ENCODE measurements at places on chromosomes 5 and 9. TPM values are rescaled to one million over a fixed set of nuclear protein-coding genes. Genes with fewer than 3 reads are reported as not detected.

GRCh38 chr5:39943811-39944210 lies 519.0 kb upstream of the DAB2 start:
- no peaks in the 10 kb centered on the region for H3K27me3 ChIP-seq
- no peaks in the 10 kb centered on the region for H3K36me3 ChIP-seq
- no peaks in the 10 kb centered on the region for H3K4me1 ChIP-seq
- H3K27ac ChIP-seq = no peak overlapping the region

- peaks cover 51% of the 10 kb centered on the region for H3K4me1 ChIP-seq
- H3K4me3 ChIP-seq = no peak overlapping the region
- no peak overlapping the region for H3K27ac ChIP-seq
- H3K36me3 ChIP-seq = peaks cover 35% of the 10 kb centered on the region
- H3K27me3 ChIP-seq = no peaks in the 10 kb centered on the region
These were observed 25.4 kb downstream of the SERINC5 start for GRCh38 chr5:80230269-80230992.

GRCh38 chr5:133664422-133664821 lies 52.1 kb upstream of the FSTL4 start:
- peaks cover 13% of the 10 kb centered on the region for H3K27me3 ChIP-seq
- H3K27ac ChIP-seq = no peak overlapping the region

DNA sequence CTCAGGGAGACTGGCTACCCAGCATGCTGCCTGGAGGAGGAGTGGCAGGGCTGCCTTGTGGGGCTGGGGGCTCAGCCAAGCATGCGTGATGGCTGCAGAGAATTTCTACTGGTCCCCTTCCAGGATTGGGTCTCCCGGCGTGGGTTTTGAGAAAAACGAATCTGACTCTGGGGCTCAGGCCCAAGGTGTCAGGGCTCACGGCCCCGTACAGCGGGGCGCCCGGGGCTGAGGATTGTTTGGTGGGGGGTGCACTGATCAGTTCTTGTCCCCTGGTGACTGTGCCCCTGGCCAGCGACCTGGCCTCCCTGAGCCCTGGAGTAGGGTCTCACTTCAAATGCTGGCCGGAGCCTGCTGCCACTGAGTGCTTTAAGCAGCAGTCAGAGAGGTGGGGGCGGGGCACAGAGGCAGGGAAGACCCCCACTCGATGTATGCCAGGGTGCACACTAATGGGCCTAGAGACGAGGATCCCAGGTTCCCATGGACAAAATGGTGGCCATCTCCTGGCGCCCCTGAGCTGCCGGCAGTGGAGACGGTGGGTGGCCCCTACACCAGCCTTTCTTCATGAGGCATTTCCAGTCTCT lies 45.5 kb upstream of the RNU6ATAC start:
- DNase-seq = no peak
- no peaks in the 10 kb centered on the region for H3K4me1 ChIP-seq
- no peak overlapping the region for H3K27ac ChIP-seq
- no peaks in the 10 kb centered on the region for H3K36me3 ChIP-seq
- no peaks in the 10 kb centered on the region for H3K27me3 ChIP-seq
- H3K4me3 ChIP-seq = no peak overlapping the region

GRCh38 chr9:81685763-81686613 lies 3.4 kb downstream of the TLE1 start:
- H3K4me1 ChIP-seq = peaks cover 9% of the 10 kb centered on the region
- peaks cover 8% of the 10 kb centered on the region for H3K36me3 ChIP-seq
- DNase-seq = no peak

DNA sequence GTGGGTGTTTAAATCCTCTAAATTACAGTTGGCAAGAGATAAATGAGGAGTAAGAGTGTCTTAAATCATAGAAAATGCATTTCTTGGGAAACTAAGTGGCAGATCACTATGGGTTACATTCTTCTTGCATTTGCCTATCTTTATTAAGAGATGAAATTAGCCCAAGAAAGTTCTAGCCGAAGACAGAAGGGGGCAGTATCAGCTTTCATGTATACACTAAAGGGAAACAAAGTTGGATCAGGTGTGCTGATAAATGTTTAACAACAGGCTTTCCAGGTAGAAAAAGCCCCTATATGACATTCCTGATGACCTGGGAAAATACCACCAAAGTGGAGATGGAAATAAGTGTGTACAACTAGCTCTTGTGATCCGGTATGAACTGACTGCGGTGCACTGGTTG lies 81.9 kb upstream of the TLR4 start:
- no peak overlapping the region for H3K27ac ChIP-seq
- H3K4me3 ChIP-seq = no peak overlapping the region
- H3K4me1 ChIP-seq = no peaks in the 10 kb centered on the region
- H3K27me3 ChIP-seq = no peaks in the 10 kb centered on the region

DNA sequence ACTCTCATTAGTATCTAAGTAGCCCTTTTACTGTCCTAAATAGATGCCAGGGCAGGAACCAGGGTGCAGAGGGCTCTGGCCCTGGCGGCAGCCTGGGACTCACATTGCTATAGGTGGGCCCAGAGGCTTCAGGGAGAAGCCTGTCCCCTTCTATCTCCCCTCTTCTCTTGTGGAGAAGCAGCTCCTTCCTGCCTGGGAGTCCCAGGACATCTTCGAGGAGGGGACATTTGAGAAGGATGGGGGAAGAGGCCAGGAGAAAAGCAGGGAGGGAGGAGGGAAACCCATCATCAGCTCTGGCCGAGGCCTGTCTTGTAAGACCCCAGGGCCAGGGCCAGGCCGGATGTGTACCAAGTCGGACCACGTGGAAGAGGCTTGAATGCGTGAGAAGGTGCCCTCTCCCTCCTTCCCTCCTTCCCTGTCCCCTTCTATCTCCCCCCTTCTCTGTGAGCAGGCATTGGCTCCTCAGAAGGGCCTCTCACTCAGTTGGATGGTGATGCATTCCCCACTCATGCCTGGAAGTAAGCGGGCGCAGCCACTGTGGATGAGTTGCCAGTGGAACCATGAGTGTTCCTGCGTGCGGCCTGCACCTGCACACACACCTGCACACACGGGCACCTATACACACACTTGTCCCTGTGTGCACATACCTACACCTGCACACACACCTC lies 20.7 kb upstream of the LPCAT1 start:
- no peaks in the 10 kb centered on the region for H3K36me3 ChIP-seq
- peak; percentile 4 for DNase-seq
- no peak overlapping the region for H3K27ac ChIP-seq
- no peaks in the 10 kb centered on the region for H3K27me3 ChIP-seq

GRCh38 chr9:82022121-82022520 lies 33.5 kb downstream of the SPATA31D1 start:
- no peak overlapping the region for H3K27ac ChIP-seq
- no peaks in the 10 kb centered on the region for H3K4me1 ChIP-seq
- H3K4me3 ChIP-seq = no peak overlapping the region
- H3K36me3 ChIP-seq = no peaks in the 10 kb centered on the region
- no peak for DNase-seq

- H3K4me3 ChIP-seq = no peak overlapping the region
- no peak overlapping the region for H3K27ac ChIP-seq
- no peaks in the 10 kb centered on the region for H3K27me3 ChIP-seq
- DNase-seq = no peak
- peaks cover 9% of the 10 kb centered on the region for H3K4me1 ChIP-seq
- H3K36me3 ChIP-seq = no peaks in the 10 kb centered on the region
These were observed 158.7 kb upstream of the HMHB1 start for GRCh38 chr5:143653256-143653655.

GRCh38 chr5:159330131-159330800 lies at the start of gene IL12B:
Gene IL12B, minus strand, starts transcription at chr5:159330487. Its CDS starts 3,705 bp downstream, at chr5:159326782.
- H3K4me1 ChIP-seq = peaks cover 44% of the 10 kb centered on the region
- peaks cover 20% of the 10 kb centered on the region for H3K36me3 ChIP-seq
- peak within 1 kb of the TSS; percentile 76 for H3K4me3 ChIP-seq
- H3K27ac ChIP-seq = no peak within 1 kb of the TSS
- peaks cover 31% of the 10 kb centered on the region for H3K27me3 ChIP-seq

Gene OBP2B
- total RNA-seq = not detected

Data from activated CD4-positive, alpha-beta memory T cell treated with anti-CD3 and anti-CD28 coated beads, Interleukin-2, amount 10 ng/mL, durations not matched to agents 7 days and 5 days (primary cell).